Tibial artery (tissue), 4 donors: ENCODE measurements at places on chromosomes 11 and 22.

GRCh38 chr22:39598017-39598965, 27.7 kb downstream of the CACNA1I start:
- DNase-seq, result no peak
- no peak overlapping the region for H3K27ac ChIP-seq
- H3K4me3 ChIP-seq, result no peak overlapping the region
- H3K4me1 ChIP-seq, result peaks cover under 1% of the 10 kb centered on the region

DNA sequence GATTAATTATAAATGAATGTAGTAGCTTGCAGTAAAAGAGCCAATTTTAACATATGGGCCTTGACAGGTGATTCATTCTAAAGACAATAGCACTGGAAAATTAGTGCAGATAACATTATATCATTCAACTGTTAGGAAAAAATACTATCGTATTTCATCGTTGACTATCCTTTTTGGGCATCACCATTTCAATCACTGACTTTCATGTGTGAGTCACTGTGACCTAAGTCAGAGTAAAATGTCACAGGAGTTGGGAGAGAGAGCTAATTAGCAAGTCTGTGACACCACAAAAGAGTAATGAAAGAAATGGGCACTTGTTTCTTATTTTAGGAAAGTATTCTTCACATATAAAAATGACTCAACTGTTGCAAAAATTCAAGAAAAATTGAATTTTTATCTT, 253.8 kb upstream of the CNTN5 start:
- no peak overlapping the region for H3K27ac ChIP-seq
- no peaks in the 10 kb centered on the region for H3K4me1 ChIP-seq
- no peak for DNase-seq
- H3K27me3 ChIP-seq, result no peaks in the 10 kb centered on the region

GRCh38 chr11:83156996-83157593, at the start of gene PCF11:
PCF11 (plus strand) TSS chr11:83157131; CDS start chr11:83157440, 309 bp downstream.
- DNase-seq, result no peak
- peak within 1 kb of the TSS; percentile 88 for H3K4me3 ChIP-seq
- H3K27ac ChIP-seq, result peak within 1 kb of the TSS; percentile 98
- H3K27me3 ChIP-seq, result no peaks in the 10 kb centered on the region
- H3K4me1 ChIP-seq, result peaks cover 7% of the 10 kb centered on the region
- H3K36me3 ChIP-seq, result no peaks in the 10 kb centered on the region

DNA sequence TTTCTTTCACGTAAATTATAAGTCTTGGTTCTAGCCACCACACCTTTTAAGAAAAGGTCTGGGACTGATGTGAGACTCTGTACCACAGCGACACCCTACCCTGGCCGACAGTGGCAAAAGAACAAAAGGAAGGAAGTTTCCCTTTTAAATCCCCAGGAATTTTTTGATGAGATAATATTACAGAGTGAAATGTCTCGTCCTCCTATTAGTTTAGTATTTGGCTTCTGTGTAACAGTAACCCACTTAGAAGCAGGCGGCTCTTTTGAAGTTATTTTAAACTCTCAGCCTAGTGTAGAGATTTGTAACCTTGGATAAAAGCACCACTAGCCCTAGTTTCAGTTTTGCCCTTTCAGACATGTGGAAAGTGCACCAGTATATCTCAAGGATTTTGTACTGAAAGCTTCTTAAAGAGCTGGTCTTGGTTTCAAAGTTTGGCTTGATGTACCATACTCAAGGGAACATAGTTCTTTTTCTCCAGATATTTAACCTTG, 84.1 kb downstream of the C22orf31 start:
- no peaks in the 10 kb centered on the region for H3K36me3 ChIP-seq
- no peak for DNase-seq
- H3K4me1 ChIP-seq, result no peaks in the 10 kb centered on the region
- no peaks in the 10 kb centered on the region for H3K27me3 ChIP-seq
- peak overlapping the region; percentile 24 for H3K27ac ChIP-seq
- H3K4me3 ChIP-seq, result no peak overlapping the region

DNA sequence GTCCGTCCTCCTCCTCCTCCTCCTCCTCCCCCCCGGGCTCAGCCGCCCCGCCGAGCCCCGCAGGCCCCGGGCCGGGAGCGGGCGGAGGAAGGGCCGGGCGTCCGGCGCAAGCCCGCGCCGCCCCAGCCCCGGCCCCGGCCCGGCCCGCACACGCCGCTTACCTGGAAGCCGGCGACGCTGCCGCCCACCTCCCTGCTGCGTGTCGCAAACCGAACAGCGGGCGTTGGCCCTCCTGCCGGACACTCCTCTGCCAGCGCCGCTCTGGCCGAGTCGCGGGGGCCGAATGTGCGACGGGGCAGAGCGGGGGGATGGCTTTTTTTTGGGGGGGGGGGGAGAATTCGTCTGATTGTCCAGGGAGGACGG, 1.1 kb downstream of the IGF2 start:
- no peaks in the 10 kb centered on the region for H3K36me3 ChIP-seq
- no peaks in the 10 kb centered on the region for H3K27me3 ChIP-seq
- peak overlapping the region; percentile 41 for H3K4me3 ChIP-seq
- no peak overlapping the region for H3K27ac ChIP-seq

DNA sequence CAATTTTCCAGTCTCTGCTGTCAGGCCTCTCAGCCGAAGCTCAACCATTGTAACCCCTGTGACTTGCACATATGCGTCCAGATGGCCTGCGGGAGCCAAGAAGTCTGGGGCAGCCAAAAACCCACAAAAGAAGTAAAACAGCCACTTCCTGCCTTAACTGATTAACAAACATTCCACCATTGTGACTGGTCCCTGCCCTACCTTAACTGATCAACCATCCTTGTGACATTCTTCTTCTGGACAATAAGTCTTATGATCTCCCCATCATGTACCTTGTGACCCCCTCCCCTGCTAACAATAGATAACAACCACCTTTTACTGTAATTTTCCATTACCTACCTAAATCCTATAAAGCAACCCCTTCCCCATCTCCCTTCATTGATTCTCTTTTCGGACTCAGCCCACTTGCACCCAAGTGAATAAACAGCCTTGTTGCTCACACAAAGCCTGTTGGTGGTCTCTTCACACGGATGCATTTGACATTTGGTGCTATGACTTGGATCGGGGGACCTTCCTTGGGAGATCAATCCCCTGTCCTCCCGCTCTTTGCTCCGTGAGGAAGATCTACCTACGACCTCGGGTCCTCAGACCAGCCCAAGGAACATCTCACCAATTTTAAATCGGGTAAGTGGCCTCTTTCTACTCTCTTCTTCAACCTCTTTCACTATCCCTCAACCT, 1.3 kb upstream of the NDUFC2 start:
- DNase-seq, result no peak
- H3K36me3 ChIP-seq, result no peaks in the 10 kb centered on the region
- H3K27ac ChIP-seq, result no peak overlapping the region
- H3K27me3 ChIP-seq, result no peaks in the 10 kb centered on the region

DNA sequence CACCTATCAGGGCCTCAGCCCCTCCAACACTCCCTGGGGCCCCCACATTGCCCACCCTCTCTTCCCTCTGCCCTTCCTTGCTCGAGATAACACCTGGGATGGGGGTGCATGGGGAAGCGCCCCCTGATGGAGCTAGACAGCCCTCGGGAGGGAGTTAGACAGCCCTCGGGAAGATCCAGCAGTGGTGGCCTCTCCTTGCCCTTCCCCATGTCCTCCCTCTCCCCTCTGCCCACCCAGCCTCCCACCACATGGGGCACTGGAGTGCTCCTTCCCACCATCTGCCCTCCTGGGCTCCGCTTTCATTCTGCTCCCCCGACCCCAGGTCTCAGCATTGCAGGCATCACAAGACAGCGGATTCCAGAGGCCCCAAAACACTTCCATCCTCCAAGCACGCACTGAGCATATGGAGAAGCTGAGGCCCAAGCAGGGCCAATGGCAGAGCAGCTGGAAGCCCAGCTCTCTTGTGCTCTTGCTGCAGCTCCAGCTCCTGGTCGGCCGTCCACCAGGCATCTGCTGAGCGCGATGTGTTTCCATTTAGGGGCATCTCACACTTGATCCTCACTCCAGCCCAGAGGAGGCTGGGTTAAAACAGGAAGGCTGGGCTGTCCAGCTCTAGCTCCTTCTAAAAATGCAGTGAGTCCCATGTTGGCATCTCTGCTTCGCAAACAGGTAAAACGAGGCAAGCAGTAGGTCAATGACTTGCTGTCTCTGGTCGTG, 65.6 kb downstream of the IGLL1 start:
- H3K27me3 ChIP-seq, result no peaks in the 10 kb centered on the region
- no peaks in the 10 kb centered on the region for H3K36me3 ChIP-seq
- no peaks in the 10 kb centered on the region for H3K4me1 ChIP-seq
- no peak overlapping the region for H3K4me3 ChIP-seq
- no peak for DNase-seq
- H3K27ac ChIP-seq, result no peak overlapping the region

GRCh38 chr11:47391711-47392432, 13.5 kb upstream of the SPI1 start:
- H3K27me3 ChIP-seq, result no peaks in the 10 kb centered on the region
- no peaks in the 10 kb centered on the region for H3K4me1 ChIP-seq
- H3K4me3 ChIP-seq, result no peak overlapping the region
- no peaks in the 10 kb centered on the region for H3K36me3 ChIP-seq

DNA sequence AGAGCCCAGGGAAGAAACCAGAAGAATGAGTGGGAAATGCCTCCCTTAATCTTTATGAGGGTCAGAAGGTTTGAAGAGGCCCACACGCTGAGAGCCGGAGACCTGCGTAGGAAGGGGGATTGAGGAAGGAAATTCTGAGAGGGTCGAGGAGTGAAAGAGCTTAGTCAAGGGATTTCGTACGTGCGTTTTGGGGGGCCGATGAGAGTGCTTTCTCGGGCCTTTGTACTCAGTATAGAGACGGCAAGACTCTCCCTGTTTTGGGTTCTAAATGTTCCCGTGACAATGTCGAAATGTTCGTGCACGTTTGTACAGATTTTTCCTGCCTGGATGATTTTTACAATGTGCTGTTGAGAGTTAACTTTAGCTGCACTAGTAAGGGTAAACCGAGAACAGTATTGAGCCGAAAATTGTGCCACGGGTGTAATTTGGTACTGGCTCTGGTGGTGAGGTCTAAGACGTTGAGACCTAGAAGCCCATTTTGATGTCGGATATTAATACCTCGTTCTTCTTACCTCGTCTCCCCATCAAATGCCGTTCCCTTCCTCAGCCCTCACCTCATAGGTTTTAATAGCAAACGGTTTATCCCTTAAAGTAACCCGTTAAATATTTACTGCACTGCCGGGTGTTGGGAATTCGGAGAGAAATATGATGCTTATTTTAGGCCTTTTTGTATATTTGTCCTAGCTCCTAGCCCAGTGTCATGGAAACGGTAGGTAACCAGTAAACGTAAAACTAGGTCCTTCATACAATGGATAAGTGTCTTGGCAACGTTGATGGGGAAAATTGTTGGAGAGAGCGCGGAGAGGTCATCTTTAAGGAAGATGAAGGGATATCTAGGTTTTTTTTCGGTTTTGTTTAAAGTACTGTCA, 734 bp downstream of the C11orf58 start:
- H3K36me3 ChIP-seq, result no peaks in the 10 kb centered on the region
- no peaks in the 10 kb centered on the region for H3K4me1 ChIP-seq
- H3K27me3 ChIP-seq, result no peaks in the 10 kb centered on the region
- DNase-seq, result no peak

- H3K4me1 ChIP-seq, result no peaks in the 10 kb centered on the region
- no peaks in the 10 kb centered on the region for H3K36me3 ChIP-seq
- no peak overlapping the region for H3K4me3 ChIP-seq
Measured at GRCh38 chr11:112514011-112514740, 253.5 kb upstream of the PLET1 start.

DNA sequence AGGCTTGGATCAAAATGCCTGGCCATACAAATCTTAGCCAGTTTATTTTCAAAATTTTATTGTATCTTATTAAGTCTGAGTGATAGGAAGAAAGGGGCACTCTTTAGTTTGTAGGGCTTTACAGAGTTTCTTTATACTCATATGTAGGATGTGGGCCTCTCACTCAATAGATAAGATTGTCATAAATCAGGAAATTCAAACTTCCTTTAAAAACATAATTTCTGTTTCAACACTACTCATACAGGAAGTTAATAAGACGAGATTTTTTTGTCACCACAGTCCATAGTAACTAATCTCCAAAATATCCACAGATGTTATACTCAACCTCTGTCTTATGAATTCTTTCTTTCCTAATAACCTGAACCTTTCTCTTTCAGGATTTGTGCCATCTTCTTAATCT, 13.3 kb upstream of the OR56B4 start:
- H3K36me3 ChIP-seq, result no peaks in the 10 kb centered on the region
- no peak overlapping the region for H3K27ac ChIP-seq
- H3K4me3 ChIP-seq, result no peak overlapping the region
- H3K27me3 ChIP-seq, result no peaks in the 10 kb centered on the region
- H3K4me1 ChIP-seq, result no peaks in the 10 kb centered on the region

- H3K4me3 ChIP-seq, result peak overlapping the region; percentile 66
- peak; percentile 84 for DNase-seq
- H3K27me3 ChIP-seq, result no peaks in the 10 kb centered on the region
- peak overlapping the region; percentile 100 for H3K27ac ChIP-seq
Measured at GRCh38 chr22:38201371-38201710, 453 bp upstream of the MAFF start.

GRCh38 chr11:35938231-35938630, 5.6 kb upstream of the LDLRAD3 start:
- no peak overlapping the region for H3K4me3 ChIP-seq
- no peaks in the 10 kb centered on the region for H3K27me3 ChIP-seq
- H3K27ac ChIP-seq, result no peak overlapping the region
- no peak for DNase-seq
- H3K4me1 ChIP-seq, result no peaks in the 10 kb centered on the region

DNA sequence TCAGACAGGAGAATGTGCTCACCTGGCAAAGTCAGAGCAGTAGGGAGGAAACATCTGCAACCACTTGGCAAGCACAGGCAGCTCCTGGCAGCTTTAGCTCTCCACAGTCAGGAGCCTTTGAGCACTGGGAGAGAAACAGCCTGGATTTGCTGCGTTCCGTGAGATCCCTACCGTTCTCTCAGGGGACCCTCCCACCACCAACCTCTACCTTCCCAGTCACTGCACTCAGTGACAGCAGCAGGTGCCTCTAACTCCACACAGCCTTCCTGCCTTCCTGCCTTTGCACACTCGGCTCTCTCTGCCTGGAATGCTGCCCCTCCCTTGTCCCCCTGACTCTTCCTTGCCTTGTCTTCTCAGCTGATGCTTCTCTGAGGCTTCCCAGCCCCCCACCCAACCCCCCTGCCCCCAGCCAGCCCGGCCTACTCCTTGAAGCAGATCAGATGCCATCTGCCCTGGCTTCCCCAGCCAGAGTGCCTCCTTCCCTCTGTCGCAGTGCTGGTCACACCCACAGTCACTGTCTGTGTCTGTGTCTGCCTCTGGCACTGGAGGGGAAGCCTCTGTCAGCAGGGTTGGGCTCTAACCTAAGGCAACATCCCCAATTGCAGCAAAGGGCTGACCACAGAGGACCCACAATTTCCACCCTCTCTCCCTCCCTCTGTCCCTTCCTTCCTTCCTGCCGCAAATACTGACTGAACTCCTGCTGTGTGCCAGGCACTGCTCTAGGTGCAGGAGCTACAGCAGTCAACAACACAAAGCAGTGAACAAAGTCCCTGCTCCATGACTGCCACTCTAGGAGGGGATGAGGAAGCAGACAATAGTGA, 14.9 kb upstream of the TSKU start:
- no peaks in the 10 kb centered on the region for H3K27me3 ChIP-seq
- H3K4me1 ChIP-seq, result peaks cover 61% of the 10 kb centered on the region
- peak overlapping the region; percentile 40 for H3K27ac ChIP-seq
- DNase-seq, result no peak
- no peak overlapping the region for H3K4me3 ChIP-seq
- H3K36me3 ChIP-seq, result no peaks in the 10 kb centered on the region
